ENCODE measurements at places on chromosomes 7 and 10. TPM values are rescaled to one million over a fixed set of nuclear protein-coding genes. Genes with fewer than 3 reads are reported as not detected.

DNA sequence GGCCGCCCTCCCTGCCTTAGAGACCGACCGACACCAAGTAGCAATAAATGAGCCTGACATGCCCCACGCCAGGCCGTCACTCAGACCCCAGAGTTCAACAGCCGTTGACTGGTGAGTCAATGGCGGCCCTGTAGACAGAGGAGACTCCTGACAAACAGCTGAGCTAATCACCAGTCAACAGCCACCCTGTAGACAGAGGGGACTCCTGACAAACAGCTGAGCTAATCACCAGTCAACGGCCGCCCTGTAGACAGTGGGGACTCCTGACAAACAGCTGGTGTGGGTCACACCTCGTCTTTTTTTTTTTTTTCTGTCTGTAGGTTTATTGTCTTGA lies 16.9 kb upstream of the KNDC1 start:
- DNase-seq = peak; percentile 56

GRCh38 chr7:77157446-77157845 lies 35.0 kb downstream of the CCDC146 start:
- no peak for DNase-seq

DNA sequence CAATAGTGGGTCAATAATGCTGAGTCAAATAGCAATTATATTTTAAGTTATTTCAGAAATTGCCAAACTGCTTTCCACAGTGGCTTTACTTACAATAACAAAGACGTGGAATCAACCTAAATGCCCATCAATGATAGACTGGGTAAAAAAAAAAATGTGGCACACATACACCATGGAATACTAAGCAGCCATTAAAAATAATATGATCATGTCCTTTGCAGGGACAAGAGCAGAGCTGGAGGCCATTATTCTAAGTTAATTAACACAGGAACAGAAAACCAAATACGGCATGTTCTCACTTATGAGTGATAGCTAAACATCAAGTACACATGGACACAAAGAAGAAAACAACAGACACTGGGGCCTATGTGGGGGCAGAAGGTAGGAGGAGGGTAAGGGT lies 15.0 kb upstream of the CYP3A4 start:
- DNase-seq = no peak

DNA sequence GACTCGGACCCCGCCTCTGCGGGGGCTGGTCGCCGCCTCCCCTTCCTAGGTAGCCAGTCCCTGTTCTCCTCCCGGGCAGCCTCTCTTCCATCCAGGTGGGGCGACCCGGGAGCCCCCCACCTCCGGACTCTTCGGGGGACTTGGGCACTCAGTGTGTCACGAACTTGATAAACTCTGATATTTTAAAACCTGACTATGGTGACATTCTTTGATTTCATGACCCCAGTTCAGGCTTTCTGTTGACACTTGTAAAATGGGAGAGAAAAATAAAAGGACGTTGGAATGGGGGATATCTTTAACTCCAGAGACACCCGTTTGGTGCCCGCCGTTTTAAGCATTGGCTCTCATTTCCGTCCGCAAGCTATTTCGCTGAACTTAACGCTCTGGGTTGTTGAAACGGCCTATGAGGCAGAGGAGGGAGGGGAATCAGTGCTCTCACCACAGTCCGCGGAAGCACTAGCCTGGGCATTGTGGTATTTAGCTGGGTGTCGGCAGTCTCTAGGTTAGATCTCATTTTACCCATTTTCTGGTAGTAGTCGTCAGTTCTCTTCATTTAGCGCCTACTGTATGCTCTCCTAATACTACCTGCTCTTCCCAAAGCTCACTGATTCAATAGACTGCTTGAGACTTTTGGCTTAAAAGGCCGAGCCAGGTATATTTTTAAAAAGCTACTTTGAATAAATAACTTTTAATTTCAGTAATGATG lies 738 bp downstream of the VPS26A start:
- DNase-seq = no peak

DNA sequence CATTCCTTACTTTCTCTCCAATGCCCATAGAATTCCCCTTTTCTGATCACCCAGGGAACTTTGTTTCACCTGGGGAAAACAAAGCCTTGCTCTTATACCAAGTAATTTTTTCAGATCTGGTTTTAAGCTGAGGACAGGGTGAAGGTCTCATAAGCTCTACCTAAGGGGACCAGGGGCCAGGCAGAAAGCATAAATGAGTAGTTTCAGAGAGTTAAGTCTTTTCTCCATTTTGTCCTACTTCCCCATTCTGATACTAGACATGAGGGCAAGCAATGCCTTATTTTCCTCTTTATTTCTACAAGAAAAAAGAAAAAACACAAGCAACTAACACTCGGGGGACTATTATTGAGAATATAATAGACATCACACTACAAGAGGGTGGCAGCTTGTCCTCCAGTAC lies 2.9 kb downstream of the AKR1D1 start:
- DNase-seq = no peak

DNA sequence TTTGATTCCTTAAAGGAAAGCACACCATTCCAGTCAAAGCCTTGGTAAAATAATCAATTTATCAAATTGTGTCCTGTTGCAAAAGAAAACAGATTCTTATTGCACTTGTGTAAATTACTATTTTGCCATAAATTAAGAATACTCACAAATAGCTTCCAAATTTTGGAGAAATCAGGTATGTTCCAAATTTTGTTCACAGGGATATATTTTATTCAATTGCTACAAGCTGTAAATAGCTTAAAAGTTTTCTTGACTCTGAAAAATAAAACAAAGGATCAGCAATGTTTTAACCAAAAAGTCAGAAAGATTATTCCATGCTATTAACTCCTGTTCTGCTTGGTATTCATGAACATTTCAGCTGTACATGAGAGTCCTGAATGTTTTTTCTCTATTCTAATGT lies 47.4 kb upstream of the CHST3 start:
- DNase-seq = no peak

DNA sequence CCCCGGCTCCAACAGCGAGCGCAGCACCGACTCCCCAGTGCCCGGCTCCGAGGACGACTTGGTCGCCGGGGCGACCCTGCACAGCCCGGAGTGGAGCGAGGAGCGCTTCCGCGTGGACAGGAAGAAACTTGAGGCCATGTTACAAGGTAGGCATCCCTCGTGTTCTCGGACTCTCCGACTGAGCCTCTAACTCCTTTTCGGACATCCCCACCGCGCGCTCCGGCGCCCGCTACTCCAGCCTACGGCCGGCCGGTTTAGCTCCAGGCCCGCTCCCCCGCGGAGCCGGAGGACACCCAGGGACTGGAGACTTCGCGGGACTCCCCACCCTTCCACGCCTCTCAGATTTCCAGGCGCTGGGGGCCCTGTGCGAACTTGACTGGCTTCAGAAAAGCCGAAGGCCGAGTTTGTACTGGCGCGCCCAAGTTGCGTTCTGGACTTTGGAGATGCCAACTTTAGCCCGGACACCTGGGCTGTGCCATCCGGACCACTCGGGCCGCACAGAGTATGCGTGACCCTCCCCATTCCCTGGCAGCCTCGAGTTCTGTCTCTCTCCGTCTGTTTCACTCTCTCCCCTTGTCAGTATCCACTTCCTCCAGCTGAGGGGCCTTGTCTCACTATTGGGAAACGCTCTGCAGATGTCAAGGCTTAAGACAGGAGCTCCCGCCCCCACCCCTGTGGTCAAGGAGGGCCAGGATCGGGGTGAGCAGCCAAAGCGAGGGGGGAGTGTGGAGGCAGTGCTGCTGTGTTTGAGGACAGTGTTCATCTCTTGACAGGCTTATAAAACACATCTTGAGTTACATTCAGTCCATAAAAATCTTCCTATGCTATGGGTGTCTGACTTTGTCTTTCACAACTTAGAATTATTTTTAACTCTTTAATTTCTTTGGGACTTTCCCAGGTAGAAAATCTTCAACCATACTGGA lies 777 bp downstream of the BICC1 start:
- peak; percentile 89 for DNase-seq

- no peak for DNase-seq
These were observed 161.2 kb downstream of the TAX1BP1 start for GRCh38 chr7:27901028-27901760.

GRCh38 chr7:28725911-28726310 lies 232.2 kb downstream of the TRIL start:
- DNase-seq = no peak

- DNase-seq = no peak
These were observed 143.6 kb downstream of the AGMO start for GRCh38 chr7:15418264-15418663.

DNA sequence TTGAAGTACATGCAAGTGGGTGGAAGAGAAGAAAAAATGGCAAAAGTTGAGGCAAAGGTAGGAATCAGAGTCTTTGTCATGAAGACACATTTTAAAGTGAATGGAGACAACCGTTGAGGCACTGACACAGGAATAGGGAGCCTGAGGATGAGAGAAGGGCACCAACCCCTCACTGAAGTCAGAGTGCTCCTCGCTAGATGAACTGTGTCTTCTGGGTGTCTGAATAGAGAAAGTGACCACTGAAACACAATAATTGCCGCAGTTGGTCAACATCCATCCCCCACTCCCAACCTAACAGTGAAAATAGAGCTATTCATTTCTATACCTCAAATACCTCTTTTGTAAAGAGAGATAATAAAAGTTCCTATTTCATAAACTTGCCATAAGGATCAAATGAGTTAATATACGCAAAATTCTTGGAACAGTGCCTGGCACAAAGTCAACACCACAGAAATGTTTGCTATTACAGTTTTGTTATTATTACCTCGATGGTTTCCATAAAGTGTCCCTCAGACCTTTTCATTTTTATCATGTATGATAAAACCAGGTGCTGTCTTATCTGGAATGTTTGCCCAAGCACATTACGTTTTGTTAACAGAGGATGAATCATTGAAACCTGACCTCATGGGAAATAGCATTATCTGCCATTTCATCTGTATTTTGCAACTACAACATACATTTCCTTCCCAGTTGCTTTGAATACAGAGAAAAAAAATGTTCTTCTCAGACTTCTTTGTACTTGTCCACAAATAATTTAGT lies 61.8 kb upstream of the SP4 start:
- DNase-seq = no peak

- DNase-seq = no peak
These were observed 128.8 kb downstream of the GATA3 start for GRCh38 chr10:8183241-8183704.

GRCh38 chr7:73703757-73704639 lies 15.5 kb downstream of the STX1A start:
- DNase-seq = peak; percentile 87

DNA sequence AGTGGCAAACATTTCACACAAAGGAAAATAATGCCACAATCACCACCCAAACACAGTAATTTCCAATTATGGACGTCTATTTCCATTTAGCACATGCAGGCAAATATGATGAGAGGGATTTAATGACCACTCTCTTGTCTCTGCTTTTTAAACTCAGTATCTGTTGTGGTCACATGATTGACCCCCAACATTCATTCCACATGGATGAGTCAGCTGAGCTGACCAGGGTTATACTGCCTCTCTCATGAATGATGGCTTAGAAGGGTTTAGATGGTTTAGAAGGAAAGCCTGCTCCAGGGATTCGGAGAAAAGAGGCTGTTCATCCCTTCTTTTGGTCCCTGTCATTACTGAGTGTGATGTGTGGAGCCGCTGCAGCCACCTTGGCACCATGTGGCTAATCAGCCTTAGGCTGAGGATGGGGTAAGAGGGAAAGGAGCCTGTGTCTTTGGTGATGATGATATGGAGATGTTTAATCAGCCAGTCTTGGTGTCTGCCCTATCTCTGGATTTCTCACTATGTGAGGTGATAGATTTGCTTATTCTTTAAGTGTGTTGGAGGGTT lies 38.2 kb upstream of the JAKMIP3 start:
- no peak for DNase-seq

DNA sequence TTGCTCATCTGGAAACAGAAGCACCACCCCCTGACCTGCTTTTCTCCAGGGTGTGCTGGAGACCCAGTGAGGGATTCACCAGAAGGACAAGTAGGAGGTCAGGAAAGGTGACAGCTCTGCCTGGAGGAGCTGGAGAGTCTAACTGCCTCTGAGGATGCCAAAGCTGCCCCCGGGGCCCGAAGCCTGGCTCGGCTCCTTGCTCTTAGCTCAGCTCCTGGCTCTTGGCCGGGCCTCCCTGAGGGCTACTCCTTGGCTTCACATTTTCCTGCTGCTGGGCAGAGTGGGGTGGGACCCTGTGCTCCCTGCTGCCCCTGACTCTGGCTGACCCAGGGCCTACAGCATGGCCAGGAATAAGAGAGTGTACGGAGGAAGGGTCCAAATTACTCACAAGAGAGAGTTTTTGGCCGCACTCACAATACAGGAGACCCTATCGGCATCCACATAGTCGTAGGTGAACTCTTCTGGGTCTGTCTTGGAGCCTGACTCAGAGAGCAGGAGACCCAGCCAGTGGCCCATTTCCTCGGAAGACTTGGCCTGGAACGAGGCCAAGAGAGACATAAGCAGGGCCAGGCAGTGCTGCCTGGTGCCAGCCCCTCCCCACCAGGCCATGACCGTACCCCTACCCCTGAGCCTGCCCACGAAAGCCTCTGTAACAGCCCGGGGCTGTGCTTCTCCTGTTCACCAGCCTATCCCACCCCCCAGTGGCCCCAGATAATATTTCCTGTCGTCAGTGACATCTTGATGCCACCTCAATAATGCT lies 63.1 kb downstream of the VWA2 start:
- peak; percentile 61 for DNase-seq

DNA sequence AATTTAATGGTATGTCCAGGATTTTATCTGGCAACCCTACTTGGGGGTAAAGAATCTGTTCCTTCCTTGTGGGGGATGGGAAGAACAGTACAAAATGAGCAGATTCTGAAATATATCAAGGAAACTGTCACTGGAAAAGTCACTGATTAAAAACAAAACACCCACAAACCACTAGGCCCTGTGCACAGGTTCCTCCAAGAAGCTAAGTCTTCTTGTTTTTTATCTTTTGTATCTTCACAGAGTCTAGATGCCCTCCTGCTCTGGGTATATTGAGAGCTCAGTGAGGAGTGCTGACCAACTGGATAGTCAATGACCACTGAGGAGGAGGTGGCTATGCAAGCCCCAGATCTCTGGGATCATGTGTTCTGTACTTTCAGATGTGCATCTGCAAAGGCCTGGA lies 86.8 kb upstream of the ANKRD1 start:
- DNase-seq = no peak

GRCh38 chr7:143177374-143178119 lies 5.7 kb upstream of the TAS2R39 start:
- no peak for DNase-seq

DNA sequence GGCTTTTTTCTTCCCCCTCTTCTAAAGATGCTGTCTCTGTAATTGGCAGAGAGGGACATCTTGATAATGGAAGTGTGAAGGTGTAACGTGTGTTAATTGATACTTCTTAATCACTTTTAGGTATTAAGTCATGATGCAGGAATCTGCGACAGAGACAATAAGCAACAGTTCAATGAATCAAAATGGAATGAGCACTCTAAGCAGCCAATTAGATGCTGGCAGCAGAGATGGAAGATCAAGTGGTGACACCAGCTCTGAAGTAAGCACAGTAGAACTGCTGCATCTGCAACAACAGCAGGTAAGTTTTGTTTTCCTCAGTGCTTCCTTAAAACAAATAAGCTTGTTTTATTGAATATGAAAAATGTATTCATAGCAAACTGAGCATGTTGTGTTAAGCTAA lies 11.8 kb downstream of the FOXP2 start:
- no peak for DNase-seq

Gene TMEM72
- total RNA-seq = 0.33 TPM

Gene DIP2C
- 42.1 TPM for total RNA-seq

Gene RAMP3
- total RNA-seq = 40.9 TPM

Gene CCL24
- not detected for total RNA-seq

Gene CRTAC1
- total RNA-seq = 6.4 TPM

Gene FAM241B
- 3.6 TPM for total RNA-seq

Gene HOXA4
- 2.6 TPM for total RNA-seq

Gene PLAU
- total RNA-seq = 3.8 TPM

Gene BHLHA15
- not detected for total RNA-seq

Gene LRMDA
- 16.6 TPM for total RNA-seq

Gene IRF5
- total RNA-seq = 15.3 TPM

Gene NOC3L
- total RNA-seq = 17.5 TPM
